ENCODE measurements at places on chromosomes 2 and 18.

DNA sequence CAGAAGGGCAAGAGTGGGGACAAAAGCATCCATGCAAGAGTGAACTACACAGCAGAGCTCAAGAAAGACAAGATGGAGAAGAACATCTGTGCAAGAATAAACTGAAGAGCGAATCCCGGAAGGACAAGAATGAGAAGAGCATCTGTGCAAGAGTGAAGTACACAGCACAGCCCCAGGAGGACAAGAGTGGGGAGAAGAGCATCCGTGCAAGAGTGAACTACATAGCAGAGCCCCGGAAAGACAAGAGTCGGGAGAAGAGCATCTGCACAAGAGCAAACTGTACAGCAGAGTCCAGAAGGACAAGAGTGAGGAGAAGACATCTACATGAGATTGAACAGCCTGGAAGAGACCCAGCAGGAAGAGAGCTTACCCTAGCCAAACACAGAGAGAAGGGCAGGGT is 284.6 kb downstream of the PIEZO2 start:
- DNase-seq = no peak

DNA sequence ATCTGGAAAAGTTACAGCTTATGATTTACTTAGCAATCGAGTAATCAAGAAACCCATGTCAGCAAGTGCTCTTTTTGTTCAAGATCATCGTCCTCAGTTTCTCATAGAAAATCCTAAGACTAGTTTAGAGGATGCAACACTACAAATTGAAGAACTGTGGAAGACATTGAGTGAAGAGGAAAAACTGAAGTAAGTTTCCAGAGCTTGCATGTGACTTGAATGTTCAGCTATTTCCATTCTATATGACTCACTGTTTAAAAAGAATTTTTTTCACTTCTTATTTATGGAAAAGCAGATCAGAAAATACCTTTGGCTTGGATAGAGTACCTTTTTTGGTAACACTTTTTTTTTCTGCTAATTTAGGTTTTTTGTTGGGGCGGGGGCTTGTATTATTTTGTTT is 70.7 kb downstream of the PMS1 start:
- no peak for DNase-seq

GRCh38 chr2:240216167-240216566 is 75.7 kb upstream of the OTOS start:
- no peak for DNase-seq

DNA sequence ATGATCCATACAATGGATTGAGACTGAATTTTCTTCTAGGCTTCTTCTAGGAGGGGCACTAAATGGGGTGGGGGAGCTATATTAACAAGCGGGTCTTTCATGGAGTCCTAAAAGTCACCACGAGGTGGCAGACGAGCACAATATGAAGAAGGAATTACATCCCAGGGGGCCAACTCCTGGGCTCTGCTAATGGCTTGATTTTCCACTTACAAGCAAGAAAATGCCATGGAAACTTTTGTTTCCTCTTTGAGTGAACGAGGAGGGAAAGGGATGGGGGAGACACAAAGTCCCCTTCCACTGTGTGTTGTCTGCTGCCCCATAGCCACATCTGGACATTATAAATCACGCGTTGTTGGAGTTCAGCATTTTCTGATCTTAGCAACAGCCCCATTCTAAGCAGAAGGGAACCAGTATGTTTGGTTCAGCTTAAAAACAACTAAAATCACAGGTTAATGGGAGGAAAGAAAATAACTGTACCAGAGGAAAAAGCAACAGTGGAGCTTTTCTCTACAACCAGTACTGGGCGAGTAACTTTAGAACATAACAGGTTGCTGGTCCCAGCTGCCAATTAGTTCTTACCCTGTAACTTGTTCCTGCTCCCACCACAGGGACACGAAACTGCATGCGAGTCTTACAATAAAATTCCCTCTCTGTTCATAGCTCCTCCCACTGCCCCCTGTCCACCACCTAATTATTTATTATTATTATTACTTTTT is 285.0 kb upstream of the PARD3B start:
- no peak for DNase-seq

DNA sequence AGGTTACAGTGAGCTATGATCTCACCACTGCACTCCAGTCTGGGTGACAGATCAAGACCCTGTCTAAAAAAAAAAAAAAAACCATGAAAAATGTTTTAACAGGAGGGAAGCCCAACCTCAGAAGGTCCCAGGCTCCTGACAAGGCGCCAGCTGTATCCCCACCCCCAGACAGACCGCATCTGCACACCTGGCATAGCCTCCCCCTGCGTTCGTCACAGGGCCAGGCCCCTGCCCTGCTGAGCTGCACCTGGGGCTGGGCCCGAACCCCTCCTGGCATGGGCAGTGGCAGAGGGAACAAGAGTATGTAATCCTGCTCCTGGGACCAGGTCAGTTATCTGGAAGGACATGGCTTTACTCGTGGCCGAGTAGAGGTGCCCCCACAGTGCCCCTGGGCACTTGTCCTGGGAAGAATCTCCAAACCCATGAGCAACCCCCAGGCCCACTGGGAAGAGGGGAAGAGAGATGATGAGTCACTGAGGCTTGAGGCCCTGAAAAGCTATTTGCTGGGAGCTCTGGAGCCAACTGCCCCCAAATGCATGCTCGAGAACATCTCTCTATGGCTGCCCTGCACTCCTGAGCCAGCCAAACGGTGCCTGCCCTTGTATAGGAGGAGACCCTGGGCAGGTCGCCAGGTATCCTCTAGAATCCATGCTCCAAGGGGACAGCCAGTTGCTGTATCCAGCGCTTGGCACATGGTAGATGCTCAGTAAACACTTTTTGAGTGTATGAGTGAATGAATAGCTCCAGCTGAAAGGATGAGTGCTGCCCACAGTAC is 265.5 kb downstream of the ATAD2B start:
- no peak for DNase-seq

GRCh38 chr18:9907867-9908266 is 5.9 kb upstream of the VAPA start:
- no peak for DNase-seq
